ENCODE measurements at places on chromosomes 7 and 10. TPM values are rescaled to one million over a fixed set of nuclear protein-coding genes. Genes with fewer than 3 reads are reported as not detected.

The CCDC71L gene
- 12.8 TPM for total RNA-seq

The CCDC146 gene
- total RNA-seq, result 0.72 TPM

The ELAPOR2 gene
- total RNA-seq, result 36.8 TPM

The CHRM2 gene
- total RNA-seq, result not detected

The FRAT1 gene
- total RNA-seq, result 7.3 TPM

The ACHE gene
- total RNA-seq, result 5.7 TPM

The MAGI2 gene
- total RNA-seq, result 14.7 TPM

The RADIL gene
- total RNA-seq, result 4.7 TPM

The AEBP1 gene
- total RNA-seq, result 49.1 TPM

The RASA4B gene
- total RNA-seq, result 3.7 TPM

The TEX47 gene
- not detected for total RNA-seq

The GRM3 gene
- total RNA-seq, result 0.15 TPM

The OR6B1 gene
- total RNA-seq, result not detected

The USP54 gene
- total RNA-seq, result 35.7 TPM

The RNF133 gene
- 0.31 TPM for total RNA-seq

The TET1 gene
- total RNA-seq, result 53.4 TPM

The ITGB8 gene
- 7.1 TPM for total RNA-seq

All from H9 (cell line).